MCF 10A (cell line): ENCODE measurements at places on chromosomes 4 and X.

- DNase-seq: no peak
These were observed 21.3 kb upstream of the FTHL17 start for GRCh38 chrX:31092970-31093638.

DNA sequence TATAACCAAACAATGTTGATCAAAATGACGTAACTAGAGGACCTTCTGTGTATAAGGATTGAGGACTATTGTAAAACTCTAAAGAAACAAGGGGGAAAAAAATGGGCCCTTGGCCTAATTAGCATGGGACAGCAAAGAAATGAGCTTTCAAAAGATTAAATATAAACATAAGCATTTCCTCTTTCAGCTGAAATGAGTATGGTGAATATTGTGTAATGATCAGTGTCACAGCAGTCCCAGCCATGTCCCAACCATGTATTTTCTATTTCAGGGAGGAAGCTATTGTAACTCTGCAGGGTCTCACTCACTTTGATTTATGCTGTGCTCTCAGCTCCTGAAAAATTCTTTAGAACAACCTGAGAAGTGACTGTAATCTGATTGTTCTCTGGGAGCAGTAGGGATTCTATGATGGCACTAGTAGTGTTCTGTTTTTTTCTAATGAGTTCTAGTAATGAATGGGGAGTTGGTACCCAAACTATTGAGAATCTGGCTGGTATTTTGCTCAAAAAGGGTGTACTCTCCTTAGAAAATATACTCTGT, 25.8 kb downstream of the ANXA10 start:
- no peak for DNase-seq

DNA sequence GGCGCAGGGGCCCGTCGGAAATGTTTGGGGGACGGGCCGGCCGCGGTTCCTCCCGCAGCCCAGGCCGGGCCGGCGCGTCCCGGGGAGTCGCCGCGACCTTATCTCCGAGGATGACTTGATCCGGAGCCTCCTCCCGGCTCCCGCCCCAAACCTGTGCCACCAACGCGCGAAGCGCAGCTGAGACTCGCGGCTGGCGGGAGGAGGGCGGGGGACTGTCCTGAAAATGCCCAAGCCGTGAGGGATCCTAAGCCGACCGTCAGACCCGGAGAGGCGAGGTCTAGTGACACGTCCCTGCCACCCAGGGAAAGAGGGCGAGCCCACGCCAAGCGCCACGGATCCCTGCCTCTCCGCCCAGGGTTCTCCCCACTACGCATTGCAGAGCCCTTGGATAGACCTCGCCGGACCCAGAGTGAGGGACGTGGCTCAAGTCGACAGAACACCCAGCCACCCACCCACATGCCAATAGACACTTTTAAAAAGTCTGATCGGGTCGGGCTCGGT, 26.9 kb downstream of the UTP14A start:
- DNase-seq: no peak

DNA sequence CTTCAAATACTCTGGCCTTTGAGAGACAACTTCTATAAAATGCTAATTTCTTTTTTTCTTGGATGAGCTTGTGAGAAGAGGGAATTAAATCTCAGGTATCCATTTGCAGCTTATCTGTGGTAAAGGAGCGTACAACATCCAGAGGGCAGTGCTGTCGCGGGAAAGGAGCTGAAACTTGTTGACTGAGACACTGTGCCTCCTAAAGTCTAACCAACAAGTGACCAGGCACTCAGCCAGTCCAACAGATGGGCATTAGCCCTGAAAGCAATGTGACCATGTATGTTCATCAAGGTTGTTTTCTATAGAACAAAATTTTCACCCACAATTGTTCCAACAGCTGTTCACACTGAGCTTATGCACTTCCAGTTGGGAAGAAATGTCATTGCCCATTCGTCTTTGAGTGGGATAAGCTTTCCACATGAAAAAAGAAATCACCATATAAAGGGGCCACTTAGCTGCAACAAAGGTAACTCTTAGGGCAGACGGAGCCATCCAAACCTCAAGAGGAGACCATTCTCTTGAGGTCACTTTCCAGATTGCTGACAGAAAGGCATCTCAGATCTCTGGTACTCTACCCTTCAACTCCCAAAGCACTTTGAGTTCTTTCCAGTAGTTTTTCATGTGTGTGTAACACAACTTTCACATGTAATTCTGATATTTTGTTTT, 244.8 kb upstream of the NEIL3 start:
- DNase-seq: no peak

GRCh38 chrX:29652484-29652883, 562.9 kb upstream of the MAGEB2 start:
- DNase-seq: no peak

GRCh38 chr4:116066711-116067245, 953.4 kb upstream of the NDST4 start:
- peak; percentile 42 for DNase-seq

DNA sequence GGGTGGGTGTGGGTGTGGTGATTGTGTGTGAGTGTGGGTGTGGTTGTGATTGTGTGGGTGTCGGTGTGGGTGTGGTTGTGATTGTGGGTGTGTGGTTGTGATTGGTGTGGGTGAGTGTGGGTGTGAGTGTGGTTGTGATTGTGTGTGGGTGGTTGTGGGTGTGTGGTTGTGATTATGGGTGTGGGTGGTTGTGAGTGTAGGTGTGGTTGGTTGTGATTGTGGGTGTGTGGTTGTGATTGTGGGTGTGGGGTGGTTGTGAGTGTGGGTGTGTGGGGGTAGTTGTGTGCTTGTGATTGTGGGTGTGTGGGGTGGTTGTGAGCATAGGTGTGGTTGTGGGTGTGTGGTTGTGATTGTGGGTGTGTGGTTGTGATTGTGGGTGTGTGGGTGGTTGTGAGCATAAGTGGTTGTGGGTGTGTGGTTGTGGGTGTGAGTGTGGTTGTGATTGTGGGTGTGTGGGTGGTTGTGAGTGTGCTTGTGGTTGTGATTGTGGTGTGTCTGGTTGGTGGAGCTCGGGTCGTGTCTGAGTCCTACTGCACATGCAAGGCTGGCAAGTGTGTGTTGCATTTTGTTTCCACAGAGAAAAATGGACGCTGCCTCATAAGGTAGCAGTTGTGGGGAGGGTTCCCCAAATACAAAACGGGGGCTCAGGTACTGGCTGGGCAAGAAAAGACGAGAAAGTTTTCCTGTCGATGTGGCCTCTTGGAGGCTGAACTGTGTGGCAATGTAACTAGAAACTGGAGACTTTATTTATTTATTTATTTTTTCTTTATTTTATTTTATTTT, 116.7 kb downstream of the UBE2K start:
- peak; percentile 20 for DNase-seq

DNA sequence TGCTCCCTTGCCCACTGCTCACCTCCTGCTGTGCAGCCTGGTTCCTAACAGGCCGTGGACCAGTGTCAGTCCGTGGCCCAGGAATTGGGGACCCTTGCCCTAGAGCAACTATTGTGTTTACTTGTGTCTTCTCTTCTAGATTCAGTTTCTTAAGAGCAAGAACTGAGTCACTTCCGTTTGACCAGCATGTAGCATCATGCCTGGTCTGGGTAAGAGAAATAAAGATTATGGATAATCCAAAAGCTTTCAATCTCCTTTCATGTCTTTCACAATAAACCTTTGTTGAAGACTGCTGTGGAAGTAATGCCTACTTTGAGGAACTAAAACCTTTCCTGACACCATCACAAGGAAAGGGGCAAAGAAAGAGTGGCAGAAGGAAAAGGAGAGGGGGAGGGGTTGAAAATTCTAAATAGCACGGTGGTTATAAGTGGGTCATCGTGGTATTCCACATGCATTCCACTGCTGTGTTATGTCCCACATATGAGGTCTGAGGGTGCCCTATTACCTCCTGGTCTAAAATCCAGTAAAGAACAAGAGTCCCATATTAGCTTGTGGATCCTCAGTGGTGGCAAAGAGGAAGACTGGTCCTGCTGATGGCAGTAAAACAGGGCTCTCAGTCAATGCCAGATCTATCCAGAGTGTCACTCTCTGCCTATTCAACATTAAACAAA, 133.4 kb downstream of the RASL11B start:
- peak; percentile 52 for DNase-seq

DNA sequence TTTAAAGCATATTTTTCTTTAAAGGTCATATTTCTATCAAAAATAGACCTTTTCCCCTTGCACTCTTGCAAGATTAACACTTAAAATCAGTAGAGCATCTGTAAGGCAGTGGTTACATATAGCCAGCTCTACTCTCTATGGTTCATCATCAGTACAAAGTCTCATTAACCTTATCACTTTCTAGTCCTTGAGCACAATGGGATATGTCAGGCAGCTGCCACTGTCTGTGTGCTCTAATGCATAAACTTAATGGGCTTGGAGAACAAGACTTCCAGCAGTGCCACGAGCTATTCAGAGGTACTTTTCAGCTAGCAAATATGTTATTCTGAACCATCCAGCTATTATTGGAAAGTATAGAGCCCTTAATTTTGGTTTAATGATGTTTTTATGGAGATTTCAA, 393.7 kb downstream of the GASK1B start:
- DNase-seq: no peak

DNA sequence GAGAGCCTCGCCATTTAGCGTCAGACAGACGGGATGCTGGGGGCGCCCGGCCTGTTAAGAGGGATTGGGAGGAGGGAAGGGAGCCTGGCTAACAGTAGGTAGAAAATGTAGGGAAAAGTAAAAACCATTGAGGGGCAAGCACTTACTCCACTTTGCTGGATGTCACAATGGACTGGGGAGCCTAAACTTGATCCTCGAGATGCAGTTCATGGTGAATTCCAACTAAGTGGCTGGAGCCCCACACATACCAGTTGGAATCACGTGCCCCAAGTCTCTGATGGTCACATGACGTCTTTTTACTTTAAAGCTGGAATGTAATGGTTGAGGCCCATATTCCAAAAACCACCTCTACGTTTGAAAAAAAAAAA, 1.5 kb downstream of the PLS3 start:
- DNase-seq: peak; percentile 32

GRCh38 chr4:158535130-158535614, 13.5 kb downstream of the RXFP1 start:
- DNase-seq: peak; percentile 49

DNA sequence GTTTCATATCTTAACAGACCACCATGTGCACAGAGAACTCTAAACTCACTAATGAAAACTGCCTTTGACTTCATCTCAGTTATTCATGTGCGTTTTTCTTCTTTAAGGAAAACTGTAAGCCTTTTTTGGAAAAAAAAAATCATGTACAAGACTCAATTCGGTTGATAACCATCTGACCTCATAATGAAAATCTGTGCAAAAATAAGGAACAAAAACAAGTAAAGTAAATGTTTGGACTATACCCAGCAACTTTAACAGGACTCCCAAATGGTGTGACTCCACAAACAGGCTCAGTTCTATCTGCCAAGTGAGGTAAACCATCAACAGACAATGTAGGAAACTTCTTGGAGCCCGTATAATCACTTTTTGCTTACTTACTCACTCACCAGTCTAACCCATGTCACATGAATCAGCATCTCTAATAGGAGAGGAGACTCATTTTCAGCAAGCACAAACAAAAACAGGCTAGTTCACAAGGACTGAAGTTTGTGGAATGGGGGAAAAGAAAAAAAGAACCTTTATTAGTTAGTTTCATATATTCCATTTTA, 9.3 kb downstream of the APOO start:
- peak; percentile 27 for DNase-seq

- no peak for DNase-seq
These were observed 203.4 kb downstream of the CCNG2 start for GRCh38 chr4:77360451-77360850.

- DNase-seq: no peak
These were observed 32.1 kb downstream of the PIGG start for GRCh38 chr4:531076-531475.

- no peak for DNase-seq
These were observed 2.3 kb downstream of the NOX1 start for GRCh38 chrX:100871594-100872560.

DNA sequence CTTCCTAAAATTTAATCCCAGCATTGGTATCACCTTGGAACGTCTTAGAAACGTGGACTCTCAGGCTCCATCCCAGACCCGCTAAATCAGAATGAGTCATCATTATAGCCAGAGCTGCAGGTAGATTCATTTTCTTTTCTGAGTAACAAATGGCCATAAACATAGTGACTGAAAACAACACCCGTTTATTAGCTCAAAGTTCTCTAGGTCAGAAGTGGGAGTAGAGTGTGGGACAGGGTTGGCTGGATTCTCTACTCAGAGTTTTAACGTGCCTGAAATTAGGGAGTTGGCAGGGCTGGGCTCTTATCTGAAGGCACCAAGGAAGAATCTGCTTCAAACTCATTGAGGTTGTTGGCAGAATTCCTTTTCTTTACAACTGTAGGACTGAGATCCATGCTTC, 101.8 kb upstream of the C1QTNF7 start:
- peak; percentile 11 for DNase-seq

GRCh38 chrX:3262901-3263300, 83.6 kb downstream of the MXRA5 start:
- peak; percentile 82 for DNase-seq

GRCh38 chr4:25879991-25880651, 17.3 kb upstream of the SEL1L3 start:
- no peak for DNase-seq

GRCh38 chr4:139208404-139208945, 31.5 kb upstream of the ELF2 start:
- peak; percentile 93 for DNase-seq

GRCh38 chr4:155757745-155758265, 1.0 kb upstream of the GUCY1B1 start:
- no peak for DNase-seq

DNA sequence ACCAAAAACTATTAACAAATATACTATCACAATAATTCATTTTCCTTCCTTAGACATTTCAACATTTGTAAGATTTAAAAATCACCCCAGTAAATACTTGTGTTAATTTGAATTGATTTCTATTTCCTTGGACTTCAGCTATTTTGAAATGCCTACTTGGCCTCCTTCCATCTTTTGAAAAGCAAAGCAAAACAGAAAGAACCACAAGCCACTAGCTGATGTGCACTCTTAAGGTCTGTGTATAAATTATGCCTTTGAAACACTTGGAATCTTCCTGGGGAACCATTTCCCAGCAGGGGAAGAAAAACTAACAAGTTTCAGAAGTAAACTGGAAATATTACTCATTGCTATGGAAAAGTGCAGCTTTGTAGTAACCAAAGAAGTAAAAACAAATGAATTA, 139.8 kb downstream of the CLCN4 start:
- DNase-seq: peak; percentile 3

- DNase-seq: no peak
These were observed 56.5 kb downstream of the TMEM164 start for GRCh38 chrX:110059410-110059809.
